ENCODE measurements at places on chromosomes 4 and X.
A peak's percentile ranks its signal among the peaks of the same experiment; 100 is the strongest.

DNA sequence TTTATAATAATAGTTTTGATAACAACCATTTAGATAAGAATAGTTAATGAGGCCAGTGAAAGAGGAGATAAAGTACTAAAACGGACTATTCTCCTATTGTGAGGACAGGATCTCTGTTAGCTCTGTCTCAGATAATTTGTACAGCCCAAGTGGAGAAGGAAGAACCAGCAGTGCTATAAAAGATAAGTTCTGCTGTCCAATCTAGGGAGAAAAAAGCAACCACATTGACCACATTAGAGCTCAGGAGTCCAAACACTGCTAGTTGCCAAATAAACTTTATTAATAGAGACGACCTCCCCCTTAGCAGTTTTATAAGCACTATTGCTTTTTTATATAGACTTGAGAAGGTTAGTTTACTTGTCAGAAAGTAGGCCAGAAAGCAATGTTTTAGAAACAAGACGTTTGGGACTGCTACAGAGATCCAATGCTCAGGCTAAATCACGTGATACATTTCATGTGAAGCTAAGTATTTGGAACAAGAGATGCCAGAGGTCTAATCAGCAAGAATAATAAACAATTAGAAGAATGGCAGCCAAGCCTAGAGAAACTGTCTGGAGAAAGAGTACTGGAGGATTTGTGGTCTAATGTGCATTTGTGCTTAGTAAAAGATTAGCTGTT lies 15.9 kb downstream of the IL15 start:
- DNase-seq: no peak
- H3K4me3 ChIP-seq: no peak overlapping the region
- peak overlapping the region; percentile 15 for H3K27ac ChIP-seq
- H3K27me3 ChIP-seq: no peaks in the 10 kb centered on the region
- H3K36me3 ChIP-seq: no peaks in the 10 kb centered on the region

DNA sequence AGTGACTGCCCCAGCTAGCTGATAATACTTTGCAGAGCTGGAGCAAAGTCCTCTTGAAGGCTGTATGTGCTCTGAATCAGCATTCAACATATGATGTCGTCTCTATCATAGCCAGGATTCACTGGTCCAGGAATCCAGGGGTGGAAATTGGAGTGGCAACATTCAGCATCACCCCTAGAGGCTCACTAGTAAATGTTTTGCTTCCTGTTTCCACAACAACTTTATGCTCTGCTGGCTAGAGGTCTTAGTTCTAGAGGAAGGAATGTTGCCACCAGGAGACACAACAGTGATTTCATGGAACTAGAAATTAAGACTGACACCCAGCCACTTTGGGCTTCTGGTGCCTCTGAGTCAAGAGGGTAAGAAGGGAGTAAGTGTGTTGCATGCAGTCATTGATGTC lies 11.3 kb downstream of the MAGEA1 start:
- peaks cover 40% of the 10 kb centered on the region for H3K27me3 ChIP-seq
- H3K4me1 ChIP-seq: no peaks in the 10 kb centered on the region
- no peak overlapping the region for H3K4me3 ChIP-seq
- no peak for DNase-seq

DNA sequence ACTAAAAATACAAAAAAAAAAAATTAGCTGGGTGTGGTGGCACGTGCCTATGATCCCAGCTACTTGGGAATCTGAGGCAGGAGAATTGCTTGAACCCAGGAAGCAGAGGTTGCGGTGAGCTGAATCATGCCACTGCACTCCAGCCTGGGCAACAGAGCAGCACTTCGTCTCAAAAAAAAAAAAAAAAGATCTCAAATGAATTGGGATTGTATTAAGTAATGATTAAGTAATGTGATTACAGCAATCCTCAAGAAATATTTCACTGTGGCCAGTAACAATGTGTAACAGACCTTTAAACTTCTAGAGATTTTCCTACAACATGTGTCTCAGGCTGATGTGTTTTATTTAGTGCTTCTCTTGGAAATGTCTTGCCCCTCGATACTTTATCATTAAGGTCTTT lies 46.8 kb downstream of the PKD2 start:
- H3K4me3 ChIP-seq: no peak overlapping the region
- no peaks in the 10 kb centered on the region for H3K27me3 ChIP-seq
- peaks cover 32% of the 10 kb centered on the region for H3K36me3 ChIP-seq
- no peak overlapping the region for H3K27ac ChIP-seq
- no peak for DNase-seq

DNA sequence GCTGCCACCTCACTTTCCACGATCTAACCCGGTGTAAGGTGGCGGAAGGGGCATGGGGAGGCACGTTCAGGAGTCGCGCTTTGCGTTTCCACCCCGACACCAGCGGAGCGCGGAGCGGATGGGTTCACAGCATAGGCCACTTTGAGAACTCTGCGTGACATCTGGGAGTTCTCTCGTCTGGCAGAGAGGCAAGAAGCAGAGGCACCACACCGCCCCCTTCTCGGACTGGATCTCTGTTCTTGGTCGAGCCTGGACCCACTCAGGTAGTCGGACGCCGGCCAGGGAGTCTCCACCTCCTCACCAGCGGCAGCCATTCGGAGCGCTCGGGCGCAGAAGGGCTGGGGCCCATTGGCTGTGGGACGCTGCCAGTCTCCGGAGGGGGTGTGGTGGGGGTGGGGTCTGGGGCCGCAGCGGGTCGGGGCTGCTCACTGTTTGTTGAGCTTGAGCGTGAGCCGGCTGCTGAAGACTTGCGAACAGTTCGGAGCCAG lies at the start of gene DACH2:
TSS of gene DACH2 (plus strand) at position 428 of the 488 bp plus-strand sequence.
- H3K27ac ChIP-seq: no peak within 1 kb of the TSS
- peaks cover 22% of the 10 kb centered on the region for H3K27me3 ChIP-seq
- no peaks in the 10 kb centered on the region for H3K36me3 ChIP-seq
- no peak for DNase-seq
- peaks cover 4% of the 10 kb centered on the region for H3K4me1 ChIP-seq

- peaks cover 9% of the 10 kb centered on the region for H3K27me3 ChIP-seq
- no peak overlapping the region for H3K4me3 ChIP-seq
- H3K36me3 ChIP-seq: no peaks in the 10 kb centered on the region
- peaks cover 1% of the 10 kb centered on the region for H3K4me1 ChIP-seq
- no peak overlapping the region for H3K27ac ChIP-seq
- no peak for DNase-seq
Observed at GRCh38 chrX:148600581-148600980, 100.2 kb downstream of the AFF2 start.

DNA sequence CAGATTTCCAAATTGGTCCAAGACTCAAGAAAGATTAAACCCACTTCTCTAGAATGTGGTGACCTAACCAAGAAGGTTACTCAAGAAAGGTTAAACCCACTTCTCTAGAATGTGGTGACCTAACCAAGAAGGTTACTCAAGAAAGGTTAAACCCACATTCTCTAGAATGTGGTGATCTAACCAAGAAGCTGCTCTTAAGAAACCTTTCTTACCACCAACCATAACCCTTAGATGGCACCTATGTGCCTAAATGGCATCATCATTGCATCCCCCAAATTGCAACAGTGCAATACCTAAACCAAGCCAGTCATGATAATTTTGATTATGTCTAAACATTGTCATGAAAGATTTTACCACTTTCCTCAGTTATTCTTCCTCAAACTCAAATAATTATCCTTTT lies 49.2 kb downstream of the IDS start:
- DNase-seq: no peak
- H3K27me3 ChIP-seq: peaks cover 11% of the 10 kb centered on the region
- H3K4me1 ChIP-seq: no peaks in the 10 kb centered on the region
- no peak overlapping the region for H3K27ac ChIP-seq
- no peaks in the 10 kb centered on the region for H3K36me3 ChIP-seq

GRCh38 chr4:56703378-56703777 lies 22.3 kb upstream of the HOPX start:
- no peak overlapping the region for H3K27ac ChIP-seq
- peaks cover 5% of the 10 kb centered on the region for H3K4me1 ChIP-seq
- no peaks in the 10 kb centered on the region for H3K36me3 ChIP-seq

DNA sequence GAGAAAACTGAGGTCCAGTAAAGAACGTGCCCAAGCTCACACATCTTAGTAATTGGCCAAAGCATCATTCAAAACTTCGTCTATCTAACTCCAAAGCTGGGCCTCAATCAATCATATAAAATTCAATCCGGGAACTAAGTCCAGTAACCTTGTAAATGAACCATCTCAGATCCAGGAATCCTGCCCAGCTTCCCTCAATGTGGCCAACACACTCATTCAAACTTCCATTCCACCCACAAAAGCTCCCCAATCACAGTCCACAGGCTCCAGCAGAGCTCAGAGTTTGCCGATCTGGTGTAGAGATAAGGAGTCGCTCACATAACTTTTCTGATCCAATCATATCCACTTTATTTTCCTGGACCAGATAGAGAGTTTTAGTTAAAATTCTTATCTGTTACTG lies 144.8 kb downstream of the SPATA18 start:
- H3K4me3 ChIP-seq: no peak overlapping the region
- H3K36me3 ChIP-seq: no peaks in the 10 kb centered on the region
- DNase-seq: no peak
- no peak overlapping the region for H3K27ac ChIP-seq

GRCh38 chr4:165398570-165398969 lies 19.8 kb downstream of the CPE start:
- no peak overlapping the region for H3K4me3 ChIP-seq
- peaks cover 6% of the 10 kb centered on the region for H3K27me3 ChIP-seq
- no peak overlapping the region for H3K27ac ChIP-seq
- no peaks in the 10 kb centered on the region for H3K36me3 ChIP-seq
- H3K4me1 ChIP-seq: no peaks in the 10 kb centered on the region

Measured in effector memory CD8-positive, alpha-beta T cell (primary cell).